ENCODE measurements at places on chromosomes 11 and 22.
A peak's percentile ranks its signal among the peaks of the same experiment; 100 is the strongest.

DNA sequence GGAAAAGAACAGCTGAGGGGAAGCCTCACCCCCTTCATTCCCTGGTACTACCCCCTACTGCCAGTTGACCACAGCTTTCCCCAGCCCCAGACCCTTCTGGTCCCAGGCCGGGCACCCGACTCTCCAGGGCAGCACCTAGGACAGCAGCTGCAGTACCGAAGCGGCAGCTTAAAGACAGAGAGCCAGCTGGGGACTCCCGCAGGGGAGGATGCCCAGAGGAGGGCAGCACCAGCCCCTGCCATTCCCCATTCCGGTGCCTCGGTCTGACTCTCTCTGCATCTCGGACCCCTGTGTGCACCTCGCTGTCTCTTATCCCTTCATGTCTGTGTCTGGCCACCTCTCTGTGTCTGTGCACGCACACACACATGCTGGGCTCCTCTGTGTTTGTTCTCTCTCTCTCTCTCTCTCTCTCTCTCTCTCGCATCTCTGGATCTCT lies 9.4 kb downstream of the IGSF9B start:
- no peak for DNase-seq

- DNase-seq, result no peak
Measured at GRCh38 chr11:47987310-47987709, 7.0 kb downstream of the PTPRJ start.

- no peak for DNase-seq
Measured at GRCh38 chr22:22111267-22111751, 128.7 kb upstream of the TOP3B start.

DNA sequence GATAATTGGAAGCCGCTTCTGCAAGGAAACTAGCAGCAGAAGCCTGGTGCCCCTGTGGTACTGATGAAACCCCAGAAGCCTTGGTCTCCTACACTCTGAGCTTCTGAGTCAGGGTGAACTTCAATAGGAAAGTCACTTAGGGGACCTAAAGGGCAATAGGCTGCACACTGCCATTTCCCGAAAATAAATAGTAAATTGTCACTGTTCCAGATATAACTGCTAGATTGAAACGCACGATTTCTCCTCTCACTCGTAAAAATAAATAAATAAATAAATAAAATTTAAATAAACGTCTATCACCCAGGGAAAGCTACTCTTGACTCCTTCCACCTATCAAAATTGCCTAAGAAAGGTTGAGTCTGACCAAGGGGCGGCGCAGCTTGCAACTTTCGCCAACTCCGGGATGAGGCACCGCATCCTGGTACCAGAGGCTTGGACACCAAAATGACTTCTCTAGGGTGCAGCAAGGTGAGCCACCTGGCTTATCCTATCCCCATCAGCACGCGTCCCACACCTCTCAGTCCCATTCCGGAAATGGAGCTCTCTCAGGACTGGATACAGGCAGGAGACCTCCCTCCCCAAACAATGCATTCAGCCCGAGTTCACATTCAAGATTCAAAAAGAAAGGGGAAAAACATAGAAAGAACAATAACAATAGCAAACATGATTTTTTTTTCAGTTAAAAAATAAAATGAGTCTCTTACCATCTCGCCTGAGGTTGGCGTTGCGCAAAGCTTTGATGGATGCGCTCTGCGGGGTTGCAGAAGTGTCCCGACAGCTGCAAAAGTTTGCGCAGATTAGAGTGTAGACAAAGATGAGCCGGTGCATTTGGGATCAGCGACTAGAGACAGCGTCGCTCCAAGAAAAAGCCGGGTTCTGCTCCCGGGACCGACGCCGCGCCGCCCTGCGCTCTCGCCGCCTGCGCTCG lies 583 bp downstream of the PDGFD start:
- peak; percentile 5 for DNase-seq

GRCh38 chr11:118975771-118976709 lies 4.5 kb downstream of the FOXR1 start:
- no peak for DNase-seq

GRCh38 chr11:21494946-21495345 lies 697.9 kb upstream of the ANO5 start:
- DNase-seq, result no peak

- no peak for DNase-seq
Measured at GRCh38 chr11:115911613-115912346, 407.6 kb upstream of the CADM1 start.

- no peak for DNase-seq
Measured at GRCh38 chr11:129425214-129425613, 49.6 kb downstream of the BARX2 start.

GRCh38 chr22:25146307-25146706 lies 53.4 kb upstream of the CRYBB3 start:
- DNase-seq, result no peak

DNA sequence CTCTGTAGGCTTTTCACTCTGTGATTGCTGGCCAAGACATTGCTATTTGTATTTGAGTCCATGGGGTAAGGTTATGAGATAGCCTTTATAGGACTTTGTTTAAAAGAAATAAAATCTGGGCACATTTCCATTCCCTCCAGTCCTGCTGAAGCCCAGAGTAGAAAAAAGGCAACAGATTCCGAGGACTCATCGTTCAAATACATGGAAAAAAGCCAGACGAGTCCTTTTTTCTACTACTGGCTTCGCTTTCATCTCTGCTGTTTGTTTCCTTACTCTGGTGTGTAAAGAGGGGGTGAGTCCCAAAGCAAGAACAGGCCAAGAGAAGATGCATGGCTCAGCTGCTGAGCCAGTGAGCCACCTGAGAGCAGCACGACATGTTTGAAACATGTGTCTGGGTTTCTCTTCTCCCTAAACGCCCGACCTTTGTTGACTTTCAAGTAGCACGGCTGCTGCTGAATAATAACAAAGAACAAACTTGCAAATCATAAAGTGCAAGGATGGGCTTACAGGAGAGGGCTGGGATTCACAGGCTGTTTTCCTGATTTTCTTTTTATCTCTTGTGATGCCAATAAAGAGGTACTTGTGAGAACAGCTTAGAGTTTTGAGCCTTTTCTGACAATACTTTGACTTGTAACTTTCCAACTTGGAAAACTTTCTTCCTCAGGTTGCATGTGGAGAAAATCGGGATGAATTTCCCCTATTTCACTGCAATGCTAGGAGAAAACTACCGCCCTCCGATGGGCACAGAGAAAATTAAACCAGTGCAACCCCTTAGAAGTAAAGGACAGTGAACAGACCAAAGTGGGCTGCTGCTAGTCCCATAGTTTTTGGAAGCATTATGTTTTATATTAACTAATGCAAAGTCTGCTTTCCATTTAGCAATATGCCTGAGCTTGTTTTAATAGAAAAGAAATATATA lies 195.2 kb upstream of the RAG2 start:
- no peak for DNase-seq

DNA sequence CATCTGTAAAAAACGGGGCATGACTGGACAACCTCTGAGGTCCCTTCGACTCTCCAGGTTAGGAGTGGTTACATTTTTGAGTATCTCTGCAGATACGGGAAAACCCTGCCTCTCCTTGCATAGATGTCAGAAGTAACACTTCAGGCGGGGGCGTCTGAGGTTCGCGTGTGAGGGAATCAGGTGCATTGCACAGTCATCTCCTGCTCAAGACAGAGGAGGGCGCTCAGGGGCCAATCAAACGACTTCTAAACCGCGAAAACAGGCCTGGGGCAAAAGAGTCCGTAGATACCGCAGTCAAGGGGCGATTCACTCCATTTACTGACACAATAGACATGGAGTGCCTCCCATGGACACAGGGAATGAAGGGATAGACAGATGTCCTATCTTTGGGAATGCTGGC lies 31.7 kb downstream of the KIRREL3 start:
- DNase-seq, result no peak

DNA sequence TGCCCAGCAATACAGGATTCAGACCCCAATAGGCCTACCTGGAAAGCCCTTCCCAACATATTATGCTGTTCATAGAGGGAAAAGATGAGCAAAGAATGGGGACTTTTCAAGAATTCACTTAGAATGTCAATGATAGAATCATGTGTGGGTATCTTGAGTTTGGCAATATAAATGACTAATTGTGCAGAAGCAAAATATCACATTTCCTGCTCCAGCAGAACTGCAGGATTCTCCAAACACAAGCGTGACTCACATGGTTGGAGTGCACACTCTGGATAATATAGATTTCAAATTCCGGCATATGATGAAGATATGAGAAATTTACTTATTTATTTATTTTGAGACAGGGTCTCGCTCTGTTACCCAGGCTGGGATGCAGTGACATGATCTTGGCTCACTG lies 12.5 kb upstream of the APOL5 start:
- no peak for DNase-seq

DNA sequence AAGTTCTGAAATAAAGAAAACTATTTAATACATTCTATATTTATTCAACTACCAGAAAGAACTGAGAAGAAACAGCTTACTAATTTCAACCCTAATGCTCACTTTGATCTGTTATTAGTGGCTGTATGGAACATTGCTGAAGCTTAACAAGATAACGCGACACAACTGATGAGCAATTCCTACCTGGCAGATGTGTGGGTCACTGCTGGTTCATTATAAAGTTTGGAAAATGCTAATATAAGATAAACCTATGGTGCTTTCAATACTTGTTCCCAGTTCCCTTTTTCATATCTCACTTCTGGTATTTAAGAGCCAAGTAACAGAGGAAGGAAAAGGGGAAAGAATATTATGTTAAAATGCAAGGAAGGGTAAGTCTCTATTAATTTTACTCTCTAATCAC lies 10.5 kb downstream of the CTSC start:
- DNase-seq, result no peak

GRCh38 chr11:60926500-60926899 lies 2.2 kb downstream of the TMEM132A start:
- no peak for DNase-seq

DNA sequence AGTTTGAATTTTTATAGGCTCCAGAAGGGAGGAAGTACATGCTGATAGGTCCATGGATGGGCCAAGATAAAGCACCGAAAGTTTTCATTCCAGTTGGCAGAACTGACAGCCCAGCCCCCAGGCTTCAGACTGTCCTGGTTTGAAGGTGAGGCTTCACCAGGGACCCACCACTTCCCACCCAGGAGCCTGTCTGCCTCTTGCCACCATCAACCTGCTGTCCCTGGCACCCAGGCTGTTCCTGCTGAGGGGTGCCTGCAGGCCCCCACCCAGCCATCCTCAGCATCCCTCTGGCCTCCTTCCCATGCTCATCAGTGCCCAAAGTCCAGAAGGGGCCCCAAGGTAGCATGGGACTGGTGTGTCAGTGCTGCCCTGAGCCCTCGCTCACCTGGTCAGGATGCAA lies 463.9 kb downstream of the NELL1 start:
- no peak for DNase-seq

GRCh38 chr22:47997052-47997590 lies 1234.7 kb downstream of the TBC1D22A start:
- no peak for DNase-seq

DNA sequence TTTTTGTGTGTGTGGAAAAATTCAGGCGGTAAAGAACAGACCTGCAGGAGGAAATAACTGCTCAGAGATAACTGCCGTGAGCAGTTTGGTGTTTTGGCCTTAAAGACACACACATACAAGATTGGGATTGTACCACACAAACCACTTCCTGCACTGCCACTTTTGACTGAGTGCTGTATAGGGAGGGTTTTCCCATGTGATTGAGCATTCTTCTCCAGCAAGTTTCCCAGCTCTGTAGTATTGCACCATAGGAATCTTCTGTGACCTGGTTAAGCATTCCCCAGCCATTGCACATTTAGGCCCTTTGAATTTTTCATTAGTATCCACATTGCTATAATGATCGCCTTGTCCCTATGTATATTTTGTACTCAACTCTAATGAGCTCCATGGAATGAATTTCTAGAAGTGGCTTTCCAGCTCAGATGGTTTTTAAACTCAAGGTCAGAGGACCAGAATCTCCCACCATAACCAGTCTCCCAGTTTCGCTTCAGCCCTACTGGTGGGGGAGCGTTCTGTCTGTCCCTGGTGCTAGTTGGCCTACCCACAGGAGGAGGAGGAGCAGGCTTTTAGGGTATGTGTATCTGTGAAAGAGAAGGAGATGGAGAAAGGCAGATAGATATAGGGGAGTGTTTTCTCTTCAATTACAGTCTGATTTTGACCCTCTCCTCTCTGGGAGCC lies 9.3 kb downstream of the CD82 start:
- no peak for DNase-seq

- no peak for DNase-seq
Measured at GRCh38 chr22:43101306-43101705, 9.2 kb upstream of the BIK start.

Measured in thoracic aorta (tissue), 2 donors.